Activated naive CD8-positive, alpha-beta T cell treated with anti-CD3 and anti-CD28 coated beads, Interleukin-2, amount 10 ng/mL, durations not matched to agents 7 days and 5 days (primary cell): ENCODE measurements at places on chromosomes 7 and 10. TPM values are rescaled to one million over a fixed set of nuclear protein-coding genes. Genes with fewer than 3 reads are reported as not detected.

The KLF14 gene
- not detected for total RNA-seq

The SNX10 gene
- total RNA-seq: 31.6 TPM

The WEE2 gene
- not detected for total RNA-seq

DNA sequence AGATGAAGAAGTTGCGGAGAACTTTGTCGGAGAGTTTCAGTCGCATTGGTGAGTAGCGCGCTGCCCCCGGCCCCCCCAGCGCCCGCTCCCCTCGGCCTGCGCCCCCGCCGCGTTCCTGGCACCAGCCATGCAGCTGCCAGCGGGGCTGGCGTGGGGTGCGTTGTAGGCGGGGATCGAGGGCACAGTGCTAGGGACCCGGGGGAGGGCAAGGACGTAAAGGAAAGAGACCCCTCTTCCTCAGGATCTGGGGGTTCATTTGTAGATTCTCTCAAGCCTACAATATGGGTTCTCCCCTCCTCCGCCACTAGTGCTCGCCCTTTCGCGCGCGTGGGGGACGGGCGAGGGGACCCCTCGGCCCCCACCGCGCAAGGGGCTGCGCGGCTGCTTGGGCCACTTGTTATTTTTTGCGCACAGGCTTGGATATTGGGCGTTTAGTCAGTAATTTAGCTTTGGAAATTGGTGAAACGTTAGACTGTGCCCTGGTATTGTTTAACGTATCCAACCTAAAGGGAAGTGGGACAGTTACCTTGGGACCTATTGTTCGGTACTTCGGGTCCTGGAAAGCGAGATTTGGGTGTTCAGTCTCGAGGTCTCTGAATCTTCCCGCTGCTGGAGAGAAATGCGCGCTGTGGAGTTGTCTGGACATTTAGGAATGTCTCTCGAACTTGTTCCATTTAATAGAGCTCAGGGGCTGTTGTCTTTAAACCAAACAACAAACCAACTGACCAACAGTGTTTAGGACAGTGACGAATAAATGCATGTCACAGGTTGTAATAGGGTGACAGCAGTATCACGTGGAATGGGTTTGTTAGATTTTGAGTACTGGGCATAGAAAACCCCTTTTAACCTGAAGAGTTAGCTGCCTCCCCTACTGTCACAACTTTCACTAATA lies 796 bp downstream of the CDK14 start:
- DNase-seq: no peak

GRCh38 chr7:158355456-158356065 lies 232.1 kb downstream of the PTPRN2 start:
- DNase-seq: no peak

- DNase-seq: peak; percentile 29
Measured at GRCh38 chr10:59362144-59362958, at the start of gene FAM13C. FAM13C (minus strand) TSS chr10:59362549; CDS start chr10:59362460, 89 bp downstream.

DNA sequence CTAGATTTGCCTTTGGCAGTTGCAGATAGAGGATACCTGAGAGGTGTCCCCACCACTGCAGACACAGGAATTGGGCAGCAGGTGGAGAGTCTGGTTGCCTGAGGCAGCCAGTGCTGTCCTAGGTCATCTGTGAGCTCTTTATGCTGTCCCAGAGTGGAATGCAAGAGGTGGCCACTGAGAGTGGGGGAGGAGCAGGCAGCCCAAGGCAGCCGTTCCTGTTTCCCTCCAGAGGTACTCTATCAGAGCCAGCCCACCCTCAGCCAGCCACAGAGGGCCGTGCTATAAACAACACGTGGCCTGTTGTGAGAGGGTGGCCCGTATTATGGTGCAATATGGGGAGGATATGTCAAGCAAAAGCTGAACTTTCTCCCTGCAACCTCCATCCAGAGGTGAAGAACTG lies 8.5 kb downstream of the LRRC18 start:
- DNase-seq: no peak
